PC-3 (cell line): ENCODE measurements at places on chromosomes 3 and 15.

GRCh38 chr3:120659834-120660233 is 22.2 kb downstream of the HGD start:
- no peak for DNase-seq

DNA sequence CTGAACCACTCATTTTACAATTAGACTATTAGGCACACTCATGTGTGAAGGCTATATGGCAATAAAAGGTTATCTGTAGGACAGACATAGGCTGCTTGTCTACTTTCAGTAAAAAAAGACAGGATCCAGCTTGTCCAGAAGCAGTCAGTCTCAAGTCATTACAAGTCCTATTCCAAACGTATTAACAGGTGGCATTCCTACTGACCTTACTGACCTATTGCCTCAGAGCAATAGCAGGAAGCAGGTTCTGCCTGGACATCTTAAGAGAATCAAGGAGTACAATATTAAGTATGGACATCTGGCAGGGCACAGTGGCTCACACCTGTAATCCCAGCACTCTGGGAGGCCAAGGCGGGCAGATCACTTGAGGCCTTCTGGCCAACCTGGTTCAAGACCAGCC is 7.0 kb downstream of the CMTM6 start:
- no peak for DNase-seq

DNA sequence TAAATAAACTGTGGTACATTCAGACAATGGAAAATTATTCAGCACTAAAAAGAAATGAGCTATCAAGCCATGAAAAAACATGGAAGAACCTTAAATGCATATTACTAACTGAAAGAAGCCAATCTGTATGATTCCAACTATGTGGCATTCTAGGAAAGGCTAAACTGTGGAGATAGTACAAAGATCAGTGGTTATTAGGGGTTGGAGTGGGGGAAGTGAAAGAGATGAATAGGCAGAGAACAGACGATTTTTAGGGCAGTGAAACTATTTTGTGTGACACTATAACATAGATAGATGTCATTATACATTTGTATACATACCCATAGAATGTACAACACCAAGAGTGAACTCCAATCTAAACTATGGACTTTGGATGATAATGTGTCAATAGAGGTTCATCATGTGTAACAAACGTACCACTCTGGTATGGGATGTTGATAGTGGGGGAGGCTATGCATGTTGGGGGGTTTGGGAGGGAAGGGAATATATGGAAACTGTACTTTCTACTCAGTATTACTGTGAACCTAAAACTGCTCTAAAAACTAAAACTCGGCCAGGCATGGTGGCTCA is 29.0 kb downstream of the RAB27A start:
- DNase-seq: no peak

GRCh38 chr15:70479785-70480184 is 283.6 kb downstream of the UACA start:
- no peak for DNase-seq

DNA sequence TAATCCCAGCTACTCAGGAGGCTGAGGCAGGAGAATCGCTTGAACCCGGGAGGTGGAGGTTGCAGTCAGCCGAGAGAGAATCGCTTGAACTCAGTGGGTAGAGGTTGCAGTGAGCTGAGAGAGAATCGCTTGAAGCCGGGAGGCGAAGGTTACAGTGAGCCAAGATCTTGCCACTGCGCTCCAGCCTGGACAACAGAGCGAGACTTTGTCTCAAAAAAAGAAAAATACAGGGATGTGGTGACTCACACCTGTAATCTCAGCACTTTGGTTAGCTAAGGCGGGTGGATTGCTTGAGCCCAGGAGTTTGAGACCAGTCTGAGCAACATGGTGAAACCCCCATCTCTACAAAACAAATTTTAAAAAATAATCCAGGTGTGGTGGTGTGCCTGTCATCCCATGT is 26.8 kb downstream of the UBE2E1 start:
- no peak for DNase-seq

DNA sequence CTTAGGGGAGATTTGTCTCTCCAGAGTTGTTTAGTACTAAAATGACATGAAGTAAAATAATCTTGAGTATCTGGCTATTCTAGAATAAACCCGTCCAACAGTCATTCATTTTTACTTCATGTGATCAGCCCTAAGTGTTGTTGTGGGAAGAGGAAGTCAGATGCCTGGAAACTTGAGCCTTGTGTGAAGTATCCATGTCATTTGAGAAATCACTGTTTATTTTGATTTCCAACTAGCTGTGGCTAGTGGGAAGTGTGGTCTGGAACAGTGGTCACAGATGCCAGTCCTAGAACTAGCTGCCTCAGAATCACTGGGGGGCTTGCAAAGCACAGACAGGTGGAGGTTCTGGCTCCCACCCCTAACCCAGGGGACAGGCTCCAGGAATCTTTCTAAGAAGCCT is 77.7 kb upstream of the LIMD1 start:
- no peak for DNase-seq

- DNase-seq: peak; percentile 85
These were observed 3.9 kb downstream of the MAPKAPK3 start for GRCh38 chr3:50620820-50621219.

DNA sequence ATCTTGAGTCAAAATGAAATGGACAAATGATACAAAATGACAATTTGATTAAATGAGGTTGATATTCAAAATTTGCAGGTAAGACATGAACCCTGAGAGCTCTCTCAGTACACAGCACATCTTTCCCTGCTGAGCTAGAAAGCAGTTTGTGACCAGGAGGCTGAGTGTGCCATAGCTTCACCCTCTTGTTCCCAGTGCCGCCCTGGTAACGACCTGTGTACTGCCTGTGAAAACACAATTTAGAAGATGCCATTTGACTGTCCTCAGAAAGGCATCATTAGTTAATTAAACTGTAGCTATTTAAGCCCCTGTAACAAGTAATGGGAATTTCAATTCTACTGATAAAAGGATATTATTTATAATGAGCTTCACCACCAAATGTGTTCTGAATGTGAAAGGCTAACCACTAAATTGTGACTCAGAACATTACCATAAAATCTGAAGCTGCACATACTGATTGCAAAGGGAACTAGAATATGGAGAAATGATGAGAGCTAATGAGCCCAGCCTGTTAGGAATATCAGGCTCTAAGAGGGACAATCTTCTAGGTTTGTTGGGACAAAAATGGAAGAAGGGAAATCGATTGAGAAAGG is 212.9 kb upstream of the ARPP21 start:
- DNase-seq: no peak

DNA sequence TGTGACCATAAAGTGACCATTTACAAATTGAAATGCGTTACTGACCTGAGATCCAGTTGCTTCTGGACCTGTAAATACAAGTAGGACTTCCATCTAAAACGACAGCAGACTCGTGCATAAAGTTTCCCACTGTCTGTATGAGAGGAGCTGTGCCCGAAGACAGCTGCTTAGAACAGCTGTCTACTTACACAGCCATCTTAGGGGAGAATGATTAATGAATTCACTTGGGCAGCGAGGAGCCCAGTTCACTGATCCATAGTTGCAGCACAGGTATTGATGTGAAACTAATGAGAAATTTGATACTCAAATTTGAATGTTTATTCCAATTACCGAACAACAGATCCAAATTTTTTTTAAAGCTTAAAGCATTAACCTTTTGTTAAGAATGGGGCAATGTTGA is 748.1 kb downstream of the NR2F2 start:
- no peak for DNase-seq

GRCh38 chr3:57007521-57008460 is 52.7 kb upstream of the SPATA12 start:
- peak; percentile 83 for DNase-seq

GRCh38 chr3:139533781-139534454 is 5.6 kb downstream of the RBP1 start:
- peak; percentile 74 for DNase-seq

- peak; percentile 77 for DNase-seq
These were observed 995 bp downstream of the CHST14 start for GRCh38 chr15:40471808-40472150.

DNA sequence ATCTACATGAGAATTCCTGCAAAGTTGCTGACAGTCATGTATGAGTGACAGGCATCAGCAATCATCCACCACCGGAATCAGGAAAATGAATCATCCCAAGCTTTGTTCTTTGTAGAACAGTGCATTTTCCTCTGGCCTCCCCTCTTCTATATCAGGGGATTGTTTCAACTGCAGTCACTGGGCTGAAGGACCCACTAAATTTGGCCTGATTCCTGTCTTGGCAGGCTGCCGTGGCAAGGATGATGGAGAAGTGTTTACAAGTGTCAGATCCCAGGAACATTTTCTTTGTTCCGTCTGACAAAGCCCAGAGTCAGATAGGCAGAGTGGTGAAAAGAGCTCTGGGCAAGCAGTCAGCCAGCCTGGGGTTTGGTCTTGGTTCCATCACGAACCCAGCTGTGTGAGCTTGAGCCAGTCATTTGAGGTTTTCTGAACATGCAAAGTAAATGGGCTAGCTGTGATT is 175.1 kb upstream of the TSC22D2 start:
- DNase-seq: peak; percentile 95

GRCh38 chr3:6781092-6781491 is 79.8 kb upstream of the GRM7 start:
- no peak for DNase-seq

DNA sequence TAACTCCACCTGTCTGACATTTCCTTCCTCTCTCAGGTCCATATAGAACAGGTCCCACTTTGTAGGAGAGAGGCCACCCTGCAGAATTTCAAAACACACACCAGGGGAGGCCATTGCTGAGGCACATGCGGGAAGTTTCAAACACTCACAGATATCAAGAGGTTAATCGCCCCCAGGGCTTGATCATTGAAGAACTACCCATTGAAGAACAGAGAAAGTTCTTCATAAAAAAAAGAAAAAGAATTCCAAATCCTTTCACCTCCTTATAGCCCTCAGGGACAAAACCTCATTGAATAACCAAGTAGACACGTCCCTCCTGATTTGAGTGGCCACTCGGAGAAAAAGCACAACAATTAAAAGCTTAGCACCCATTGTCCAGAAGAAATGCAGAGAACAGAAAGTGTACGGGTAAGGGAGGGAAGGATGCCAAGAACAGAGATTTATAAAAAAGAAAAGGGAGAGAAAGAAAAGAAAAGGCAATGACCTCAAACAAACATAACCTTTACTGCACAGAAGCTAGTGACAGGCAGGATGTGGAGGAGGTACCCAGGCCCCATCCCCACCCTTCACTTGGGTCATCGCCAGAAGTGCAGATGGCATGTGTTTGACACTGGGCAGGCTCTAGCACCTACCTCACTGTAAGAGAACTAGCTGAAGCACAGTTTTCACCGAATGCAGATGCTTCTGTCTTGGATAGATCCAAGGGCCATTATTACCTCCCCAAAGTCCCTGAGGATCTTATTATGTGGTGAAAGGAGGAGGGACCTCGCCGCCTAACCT is 112.3 kb upstream of the HES1 start:
- DNase-seq: peak; percentile 25

DNA sequence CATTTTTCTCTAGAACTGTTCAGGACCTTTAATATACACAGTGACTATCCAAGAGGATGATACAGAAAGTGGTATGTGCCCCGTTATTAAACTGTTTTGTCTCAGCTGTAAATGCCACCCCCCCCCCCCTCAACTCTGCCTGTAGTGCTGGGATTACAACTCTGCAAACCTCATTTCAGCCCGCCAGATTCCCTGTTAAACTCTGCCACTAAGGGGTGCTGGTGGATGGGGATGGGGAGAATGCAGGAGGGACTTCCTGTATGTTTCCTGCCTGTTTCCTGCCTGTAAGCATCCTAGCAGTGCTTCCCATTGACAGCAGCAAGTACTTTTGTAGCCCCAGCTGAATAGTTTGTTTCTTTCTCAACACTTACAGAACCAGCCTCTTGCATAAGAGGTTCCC is 301.7 kb upstream of the RORA start:
- DNase-seq: no peak

GRCh38 chr15:70478251-70478990 is 284.9 kb downstream of the UACA start:
- no peak for DNase-seq

DNA sequence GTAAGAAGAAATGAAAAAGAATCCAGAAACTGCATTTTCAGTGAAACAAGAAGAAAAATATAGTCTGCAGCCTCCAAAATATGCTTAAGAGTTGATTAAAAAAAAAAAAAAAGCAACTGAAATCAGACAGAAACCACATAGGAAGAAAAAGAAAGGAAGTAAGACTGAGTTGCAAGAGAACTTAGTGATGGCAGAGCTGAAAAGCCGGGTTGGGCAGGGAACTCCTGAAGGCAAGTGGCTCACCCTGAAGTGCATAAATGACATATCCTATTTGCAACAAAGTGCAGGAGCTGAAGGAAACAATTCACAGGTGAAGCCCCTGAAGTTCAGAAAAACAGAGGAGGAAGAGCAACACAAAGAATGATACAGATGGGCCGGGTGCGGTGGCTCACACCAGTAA is 108.8 kb upstream of the SLC25A36 start:
- DNase-seq: no peak

GRCh38 chr15:66724732-66725463 is 22.9 kb downstream of the SMAD6 start:
- DNase-seq: no peak

GRCh38 chr3:16064642-16065414 is 109.7 kb upstream of the GALNT15 start:
- DNase-seq: peak; percentile 53

DNA sequence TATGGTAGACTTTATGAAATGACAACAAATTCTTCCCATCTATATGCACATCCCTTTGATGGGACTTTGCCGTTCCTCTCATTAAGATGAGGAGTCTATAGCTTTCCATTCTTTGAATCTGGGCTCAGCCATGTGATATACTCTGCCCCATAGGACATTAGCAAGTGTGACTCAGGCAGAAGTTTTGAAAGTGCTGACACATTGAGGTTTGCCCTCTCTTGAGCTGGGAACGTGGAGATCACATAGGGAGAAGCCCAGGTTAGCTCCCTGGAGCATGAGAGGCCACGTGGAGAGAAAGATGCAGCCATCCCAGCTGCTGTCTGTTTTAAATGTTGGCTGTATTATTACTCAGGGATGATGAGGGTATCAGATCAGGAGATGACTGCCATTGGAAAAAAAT is 67.7 kb upstream of the OXTR start:
- DNase-seq: peak; percentile 58

- no peak for DNase-seq
These were observed 430.5 kb downstream of the OCA2 start for GRCh38 chr15:27668471-27669220.

GRCh38 chr15:63933522-63933921 is 99.8 kb upstream of the HERC1 start:
- peak; percentile 53 for DNase-seq

GRCh38 chr15:61173899-61174689 is 55.0 kb downstream of the RORA start:
- DNase-seq: peak; percentile 2
